ENCODE measurements at places on chromosomes 6 and 20.

GRCh38 chr6:88236612-88237360, 70.6 kb upstream of the CNR1 start:
- no peak for DNase-seq

GRCh38 chr6:5206920-5207561, 53.7 kb downstream of the LYRM4 start:
- no peak for DNase-seq

GRCh38 chr6:85436411-85436810, 13.5 kb upstream of the NT5E start:
- DNase-seq: peak; percentile 89

GRCh38 chr20:47290008-47290407, 66.5 kb downstream of the ZMYND8 start:
- DNase-seq: peak; percentile 22

- DNase-seq: peak; percentile 7
Observed at GRCh38 chr20:3572151-3572550, 91.0 kb downstream of the GFRA4 start.

- no peak for DNase-seq
Observed at GRCh38 chr6:11214901-11215300, 17.6 kb downstream of the NEDD9 start.
